Activated effector memory CD4-positive, alpha-beta T cell treated with Interleukin-2 at 50 U/mL for 16 hours (primary cell): ENCODE measurements at places on chromosomes 2 and 18.

DNA sequence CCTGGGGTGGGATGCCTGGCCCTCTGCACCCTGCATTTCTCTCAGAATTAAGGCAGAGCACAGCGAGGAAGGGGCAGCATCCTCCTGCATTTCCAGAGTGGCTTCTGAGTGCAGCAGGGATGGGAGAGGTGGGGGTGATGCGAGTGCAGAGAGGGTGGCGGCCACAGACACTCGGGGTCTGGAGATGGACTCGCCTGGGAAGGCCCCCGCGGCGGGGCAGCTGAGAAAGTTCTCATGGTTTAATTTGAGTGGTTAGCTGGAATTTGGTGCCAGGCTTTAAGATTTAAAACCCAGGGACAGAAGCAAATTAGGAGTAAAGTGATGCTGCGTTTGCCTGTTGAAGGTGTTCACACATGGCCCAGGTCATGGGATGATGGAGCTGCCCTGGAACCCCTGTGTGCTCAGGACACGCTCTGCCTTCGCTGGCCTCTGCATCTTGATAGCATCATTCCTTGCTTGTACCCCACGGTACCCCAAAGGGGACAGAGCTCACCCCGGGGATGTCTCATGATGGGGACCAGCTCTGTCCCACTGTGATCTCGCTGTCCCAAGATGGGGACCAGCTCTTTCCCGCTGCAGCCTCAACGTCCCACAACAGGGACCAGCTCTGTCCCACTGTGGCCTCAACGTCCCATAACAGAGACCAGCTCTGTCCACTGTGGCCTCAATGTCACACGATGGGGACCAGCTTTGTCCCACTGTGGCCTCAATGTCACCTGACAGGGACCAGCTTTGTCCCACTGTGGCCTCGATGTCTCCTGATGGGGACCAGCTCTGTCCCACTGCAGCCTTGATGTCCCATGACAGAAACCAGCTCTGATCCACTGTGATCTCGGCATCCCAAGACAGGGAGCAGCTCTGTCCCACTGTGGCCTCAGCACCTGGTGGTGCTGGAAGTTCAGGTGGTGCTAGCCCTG lies 27.5 kb downstream of the TMEM18 start:
- DNase-seq = no peak

DNA sequence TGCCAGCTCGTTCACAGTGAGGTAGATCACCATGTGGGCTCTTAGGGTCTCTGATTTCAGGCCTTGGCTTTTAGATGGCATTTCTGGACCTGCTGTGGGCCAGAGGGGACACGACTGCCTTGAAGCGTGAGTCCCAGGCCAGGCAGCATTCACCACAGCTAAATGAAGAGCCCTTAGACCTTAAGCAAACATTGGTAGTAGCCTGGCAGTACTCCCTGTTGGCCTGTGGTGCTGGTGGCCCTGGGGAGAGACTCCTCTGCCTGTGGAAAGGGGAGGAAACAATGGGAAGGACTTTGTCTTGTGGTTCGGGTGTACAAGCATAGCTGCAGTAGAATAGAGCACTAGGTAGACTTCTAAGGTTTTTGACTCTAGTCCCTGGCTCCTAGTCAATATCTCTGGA lies 456.0 kb upstream of the DCC start:
- DNase-seq = no peak

DNA sequence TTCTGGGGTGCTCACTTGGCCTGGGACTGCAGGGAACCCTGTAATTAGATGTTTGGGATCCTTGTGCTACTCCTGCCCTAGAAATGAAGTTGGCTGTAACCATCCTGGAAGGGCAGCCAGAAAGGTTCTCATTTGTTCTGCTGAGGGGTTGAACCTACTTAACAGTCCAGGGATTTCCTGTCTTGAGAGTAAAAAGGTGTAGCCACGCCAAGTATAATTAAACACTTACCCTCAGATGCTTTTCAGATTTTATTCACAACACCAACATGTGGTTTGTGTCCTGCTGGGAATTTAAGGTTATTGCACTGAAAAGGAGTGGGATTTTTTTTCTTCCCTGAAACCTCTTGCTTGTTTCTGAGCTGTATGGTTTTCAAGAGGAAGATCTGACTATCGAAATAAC lies 222.4 kb upstream of the APCDD1 start:
- no peak for DNase-seq

GRCh38 chr2:186485576-186485870 lies 537 bp upstream of the ZC3H15 start:
- no peak for DNase-seq

GRCh38 chr2:7119132-7119835 lies 202.1 kb downstream of the RNF144A start:
- DNase-seq = no peak

GRCh38 chr2:241120440-241120839 lies 18.4 kb upstream of the MTERF4 start:
- DNase-seq = no peak

- DNase-seq = no peak
These were observed 37.5 kb downstream of the CMPK2 start for GRCh38 chr2:6828299-6828584.

GRCh38 chr2:51003345-51004192 lies 28.4 kb downstream of the NRXN1 start:
- DNase-seq = no peak

- no peak for DNase-seq
These were observed 262.3 kb downstream of the TRIB2 start for GRCh38 chr2:12979066-12979465.

DNA sequence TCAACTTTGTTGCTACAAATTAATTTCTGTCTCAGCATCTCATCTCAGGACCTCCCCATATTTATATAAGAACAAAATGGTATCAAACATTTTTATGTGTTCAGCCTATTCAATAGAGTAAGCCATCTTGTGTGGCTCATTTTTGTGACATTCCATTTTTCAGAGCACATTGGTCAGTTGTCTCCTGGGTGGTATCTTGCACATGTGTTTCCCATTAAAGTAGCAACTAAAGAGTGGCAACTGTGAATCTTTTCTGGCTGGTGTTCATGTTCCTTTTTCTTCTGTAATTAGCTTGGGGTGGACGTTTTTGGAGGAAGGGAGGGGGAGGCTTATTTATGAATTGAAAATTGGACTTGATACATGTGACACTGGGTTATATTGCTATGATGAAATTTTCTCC lies 45.4 kb upstream of the EFEMP1 start:
- DNase-seq = no peak

DNA sequence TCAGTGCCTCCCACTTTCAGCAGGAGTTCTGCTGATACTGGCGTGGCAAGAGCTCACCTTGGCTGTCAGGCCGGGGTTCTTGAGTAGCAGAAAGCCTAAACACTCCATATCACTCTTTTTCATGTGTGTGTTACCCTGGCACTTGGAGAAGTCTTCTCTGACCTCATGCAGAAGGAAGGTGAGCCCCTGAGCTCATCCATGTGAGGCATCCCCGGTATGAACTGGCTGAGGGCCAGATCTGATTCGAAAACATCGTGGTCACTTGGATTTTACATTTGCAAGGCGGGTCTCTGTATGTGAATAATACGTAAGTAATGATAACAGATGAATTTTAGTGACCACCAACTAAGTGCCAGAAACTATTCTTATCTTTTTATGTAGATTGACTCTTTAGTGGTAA lies 93.6 kb downstream of the RAPGEF4 start:
- DNase-seq = no peak

DNA sequence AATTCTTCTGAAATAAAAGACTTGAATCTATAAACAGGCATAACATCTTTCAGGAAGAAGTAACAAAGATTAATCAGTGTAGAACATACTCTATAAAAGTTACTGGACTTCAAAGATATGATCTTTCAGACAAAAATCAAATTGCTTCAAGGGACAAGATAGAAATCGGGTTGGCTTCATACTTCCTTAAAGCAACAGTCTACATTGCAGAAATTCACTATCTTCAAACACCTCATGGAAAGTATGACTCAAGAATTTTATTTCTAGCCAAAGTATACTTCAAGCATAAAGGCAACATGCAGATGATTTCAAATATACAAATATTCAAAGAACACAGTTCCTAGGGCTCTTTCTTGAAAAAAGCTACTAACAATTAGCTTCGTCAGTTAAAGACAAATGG lies 240.7 kb downstream of the SRBD1 start:
- no peak for DNase-seq

- DNase-seq = no peak
These were observed 73.4 kb downstream of the DTNA start for GRCh38 chr18:34783501-34783900.

DNA sequence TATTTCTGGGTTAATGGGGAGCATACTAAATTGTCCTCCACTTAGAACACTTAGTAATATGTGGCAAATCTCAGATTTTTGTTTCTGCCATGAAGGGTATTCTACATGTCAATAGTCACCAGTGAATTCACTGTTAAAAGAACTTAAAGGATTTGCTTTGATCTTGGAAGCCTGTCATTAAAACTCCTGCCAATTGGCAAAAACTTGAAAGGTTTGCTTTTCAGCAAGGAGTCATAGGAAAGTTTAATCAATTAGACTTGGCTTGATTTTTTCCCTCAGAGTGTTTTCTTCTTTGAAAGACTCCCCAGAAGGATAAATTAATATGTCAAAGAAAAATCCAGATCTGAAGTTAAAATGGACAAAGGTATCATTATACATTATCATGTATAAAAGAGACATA lies 671.9 kb upstream of the PKDCC start:
- DNase-seq = no peak

- no peak for DNase-seq
These were observed 25.2 kb downstream of the TRABD2A start for GRCh38 chr2:84855731-84856130.

DNA sequence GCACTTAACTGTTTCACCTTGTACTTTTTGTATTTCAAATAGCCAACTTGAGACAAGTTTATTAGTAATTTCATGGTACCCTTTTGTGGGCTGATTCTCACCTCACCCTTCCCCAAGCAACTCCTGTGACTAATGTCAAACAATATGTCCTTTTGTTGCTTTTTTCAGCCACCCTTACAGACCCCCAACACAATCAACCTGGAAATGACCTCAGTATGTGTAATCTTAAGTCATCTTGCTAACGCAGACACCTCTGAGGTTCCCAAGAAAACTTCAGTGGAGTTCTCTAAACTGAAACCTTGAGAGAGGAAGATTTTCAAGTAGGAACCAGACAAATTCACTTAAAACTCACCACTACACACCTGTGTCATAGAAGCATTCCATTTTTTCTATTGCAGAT lies 69.5 kb downstream of the KYNU start:
- DNase-seq = no peak

- no peak for DNase-seq
These were observed 23.7 kb downstream of the ATL2 start for GRCh38 chr2:38353402-38353801.
